Stimulated activated CD4-positive, alpha-beta T cell treated with anti-CD3 and anti-CD28 coated beads, TNF-alpha, amount 100 ng/mL, for 48 hours (primary cell): ENCODE measurements at places on chromosomes 1 and 21.

DNA sequence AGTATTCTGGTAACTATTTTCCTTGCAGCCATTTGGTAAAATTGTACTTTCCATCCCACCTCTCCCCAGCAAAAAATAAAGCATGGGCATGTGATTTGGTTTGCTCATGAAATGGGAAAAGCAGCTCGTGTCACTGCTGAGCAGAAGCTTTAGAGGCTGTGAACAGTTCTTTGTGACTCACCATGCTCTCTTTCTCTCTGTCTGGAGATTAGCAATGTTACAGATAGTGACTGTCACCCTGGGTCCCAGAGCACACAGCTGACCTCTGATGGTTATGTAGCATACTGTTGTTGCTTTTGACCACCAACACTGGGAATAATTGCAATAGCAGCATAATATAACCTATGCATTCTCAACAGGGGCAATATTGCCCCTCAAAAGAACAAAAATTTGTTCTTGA, 70.6 kb downstream of the RGS2 start:
- DNase-seq = no peak

- DNase-seq = no peak
Measured at GRCh38 chr1:157112186-157112867, 12.7 kb upstream of the ETV3L start.

GRCh38 chr1:74463333-74463988, 49.0 kb downstream of the LRRC53 start:
- DNase-seq = no peak

- DNase-seq = no peak
Measured at GRCh38 chr1:172935062-172935592, 115.6 kb downstream of the TNFSF18 start.

GRCh38 chr1:51714374-51715019, 97.6 kb downstream of the OSBPL9 start:
- no peak for DNase-seq

GRCh38 chr1:31759298-31760023, 4.7 kb downstream of the ADGRB2 start:
- DNase-seq = no peak

- DNase-seq = no peak
Measured at GRCh38 chr1:237759377-237759776, 131.3 kb downstream of the ZP4 start.

DNA sequence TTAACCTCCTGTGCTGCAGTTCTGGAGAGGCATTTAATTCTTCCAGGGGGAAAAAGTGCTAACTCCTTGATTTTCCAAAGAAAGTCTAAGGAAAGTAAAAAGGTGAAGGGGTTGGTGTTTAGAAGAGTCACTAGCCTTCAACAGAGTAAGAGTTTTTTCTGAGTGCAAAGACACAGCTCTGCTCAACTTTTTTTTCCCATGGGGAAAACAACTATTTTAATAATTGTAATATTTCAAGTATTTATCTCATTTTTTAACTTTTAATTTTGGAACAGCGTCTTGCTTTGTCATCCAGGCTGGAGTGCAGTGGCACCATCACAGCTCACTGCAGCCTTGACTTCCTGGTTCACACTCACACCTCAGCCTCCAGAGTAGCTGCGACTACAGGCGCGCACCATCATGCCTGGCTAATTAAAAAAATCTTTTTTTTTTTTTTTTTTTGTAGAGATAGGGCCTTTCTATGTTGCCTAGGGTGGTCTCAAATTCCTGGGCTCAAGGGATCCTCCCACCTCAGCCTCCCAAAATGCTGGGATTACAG, 202.6 kb downstream of the APP start:
- no peak for DNase-seq

DNA sequence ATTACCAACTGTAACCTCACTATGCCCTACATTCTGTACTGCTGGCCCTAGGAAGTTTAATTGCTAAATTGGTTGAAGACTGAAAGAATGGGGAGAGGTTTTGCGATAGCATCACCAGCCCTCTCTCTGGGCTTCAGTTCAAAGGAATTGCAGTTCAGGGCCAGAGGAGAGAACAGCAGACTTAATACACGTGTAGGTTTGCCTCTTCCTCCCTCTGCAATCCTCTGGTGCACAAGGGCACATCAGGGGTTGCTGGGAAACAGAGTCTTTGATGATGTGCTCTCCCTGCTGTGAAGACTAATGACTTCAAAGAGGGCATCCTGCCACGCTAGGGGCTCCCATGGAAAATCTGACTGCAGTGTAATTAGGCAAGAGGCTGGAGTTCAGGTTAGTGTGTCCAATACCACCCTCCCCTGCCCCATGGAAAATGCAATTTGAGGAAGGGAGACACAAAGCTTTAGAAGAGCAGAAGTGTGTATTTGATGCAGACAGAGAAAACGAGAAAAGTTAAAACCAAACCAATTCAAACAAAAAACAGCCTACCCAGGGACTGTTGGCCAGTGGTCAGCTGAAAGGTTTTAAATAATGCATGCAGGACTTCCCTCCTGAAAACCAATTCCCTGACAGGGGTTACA, 167.9 kb downstream of the ASTN1 start:
- DNase-seq = no peak

DNA sequence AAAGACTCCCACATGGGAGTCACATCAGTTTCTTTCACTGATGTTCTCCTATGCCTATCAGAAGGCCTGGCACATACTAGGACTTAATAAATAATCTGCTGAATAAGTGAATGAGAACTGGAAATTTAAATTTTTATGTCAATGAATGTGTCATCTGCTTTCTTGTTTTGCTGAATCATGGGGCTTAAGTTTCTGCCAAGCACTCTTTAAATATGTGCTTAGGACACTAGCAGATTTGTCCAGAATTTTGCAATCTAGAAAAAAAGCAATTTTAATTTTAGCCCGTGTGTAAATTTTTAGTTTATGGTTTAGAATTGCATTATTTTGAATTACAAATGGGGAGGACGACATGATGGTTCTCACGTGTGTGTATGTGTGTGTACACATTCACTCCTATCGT, 803.1 kb downstream of the USP25 start:
- no peak for DNase-seq

GRCh38 chr1:174988986-174989385, 10.8 kb upstream of the CACYBP start:
- DNase-seq = no peak

GRCh38 chr1:211309617-211310016, 17.0 kb upstream of the TRAF5 start:
- no peak for DNase-seq

DNA sequence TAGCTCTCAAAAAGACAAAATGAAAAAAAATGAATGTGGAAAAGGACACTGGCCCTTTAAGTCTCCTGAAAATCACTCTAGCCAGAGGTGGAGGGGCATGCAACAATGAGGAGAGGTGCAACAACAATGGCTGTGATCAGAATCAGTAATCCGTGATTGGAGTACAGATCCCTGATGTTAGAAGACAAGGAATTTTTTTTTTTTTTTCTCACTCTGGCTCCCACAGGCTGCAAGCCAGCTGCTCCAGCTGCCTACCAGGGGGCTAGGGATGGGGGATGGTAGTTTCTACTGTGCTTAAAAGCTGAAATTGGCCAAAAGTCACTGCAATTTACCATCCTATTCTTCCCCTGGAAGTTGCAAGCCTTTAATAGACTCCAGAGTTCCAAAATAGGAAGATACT, 54.5 kb downstream of the STYXL2 start:
- DNase-seq = no peak

DNA sequence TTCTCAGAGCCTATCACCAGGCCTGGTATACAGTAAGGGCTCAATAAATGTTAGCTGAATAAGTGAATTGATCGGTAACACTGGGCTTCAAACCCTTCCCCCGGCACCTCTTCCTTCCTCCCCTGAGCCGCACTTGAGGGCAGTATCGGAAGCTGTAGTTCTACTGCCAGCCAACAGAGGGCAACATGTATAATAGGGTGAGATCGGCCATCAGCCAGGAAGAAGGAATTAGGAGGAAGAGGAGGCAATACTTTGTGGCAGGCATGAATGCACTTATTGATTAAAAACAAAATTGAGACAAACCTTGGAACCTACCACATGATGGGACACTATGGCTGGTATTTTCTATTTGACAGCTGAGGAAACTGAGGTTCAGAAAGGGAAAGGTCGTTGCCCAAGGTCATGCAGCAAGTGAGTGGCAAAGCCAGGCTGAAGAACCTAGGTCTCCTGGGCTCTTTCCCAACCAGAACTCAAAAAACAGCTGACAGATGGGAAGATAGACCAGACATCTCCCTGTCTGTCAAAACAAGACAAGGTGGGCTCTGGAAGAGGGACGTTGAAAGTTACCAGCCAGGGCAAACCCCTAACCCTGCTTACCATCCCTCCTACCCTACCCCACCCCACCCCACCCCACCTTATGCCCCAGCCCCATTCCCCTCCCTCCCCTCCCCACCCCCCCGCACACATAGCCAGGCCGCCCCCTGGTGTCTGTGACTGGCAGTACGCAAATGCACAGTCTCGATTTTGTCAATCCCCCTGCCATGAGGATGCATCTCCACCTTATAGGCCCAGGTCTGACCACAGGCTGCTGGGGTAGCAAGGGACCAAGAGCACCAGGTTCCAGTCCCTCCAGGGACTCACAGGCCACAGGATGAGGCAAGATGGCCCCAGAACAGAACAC, 107.3 kb upstream of the RUNX3 start:
- no peak for DNase-seq

DNA sequence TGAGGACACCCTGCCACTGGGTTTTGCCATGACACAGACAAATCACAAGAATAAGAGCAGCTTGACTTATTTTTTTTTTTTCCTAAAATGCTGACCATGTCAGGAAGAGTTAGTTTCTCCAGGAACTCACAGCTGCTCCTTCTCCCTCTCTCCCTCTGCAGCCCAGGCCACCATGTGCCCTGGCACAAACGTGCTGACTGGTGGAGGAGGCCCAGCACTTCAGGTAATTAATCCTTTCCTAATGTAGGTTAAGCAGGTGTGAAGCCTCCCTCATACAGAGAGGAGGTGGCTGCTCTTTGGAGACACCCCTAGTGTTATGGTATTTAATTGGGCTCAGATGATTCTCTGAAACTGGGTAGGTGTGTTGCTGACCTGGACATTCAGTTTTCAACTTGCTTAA, 129.8 kb upstream of the USH2A start:
- DNase-seq = no peak

DNA sequence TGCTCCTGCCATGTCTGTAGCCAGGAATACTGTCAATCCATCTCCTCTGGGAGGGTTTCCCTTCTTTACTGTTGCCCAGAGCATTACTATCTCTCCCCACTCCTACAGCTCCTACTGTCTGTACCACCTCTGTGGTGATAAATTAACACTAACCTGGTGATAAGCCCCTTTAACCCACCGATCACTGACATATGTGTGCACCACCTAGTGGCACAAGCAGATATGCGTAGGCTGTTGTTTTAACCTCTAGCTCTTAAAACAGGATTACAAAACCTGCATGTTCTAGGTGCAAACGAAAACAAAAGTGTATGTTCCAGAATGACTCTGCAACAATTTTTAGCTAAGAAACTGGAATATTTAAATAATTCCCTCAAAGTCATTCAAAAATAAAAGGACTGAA, 93.9 kb upstream of the BEND5 start:
- no peak for DNase-seq

GRCh38 chr1:1630965-1631781, 800 bp upstream of the MMP23B start:
- no peak for DNase-seq

DNA sequence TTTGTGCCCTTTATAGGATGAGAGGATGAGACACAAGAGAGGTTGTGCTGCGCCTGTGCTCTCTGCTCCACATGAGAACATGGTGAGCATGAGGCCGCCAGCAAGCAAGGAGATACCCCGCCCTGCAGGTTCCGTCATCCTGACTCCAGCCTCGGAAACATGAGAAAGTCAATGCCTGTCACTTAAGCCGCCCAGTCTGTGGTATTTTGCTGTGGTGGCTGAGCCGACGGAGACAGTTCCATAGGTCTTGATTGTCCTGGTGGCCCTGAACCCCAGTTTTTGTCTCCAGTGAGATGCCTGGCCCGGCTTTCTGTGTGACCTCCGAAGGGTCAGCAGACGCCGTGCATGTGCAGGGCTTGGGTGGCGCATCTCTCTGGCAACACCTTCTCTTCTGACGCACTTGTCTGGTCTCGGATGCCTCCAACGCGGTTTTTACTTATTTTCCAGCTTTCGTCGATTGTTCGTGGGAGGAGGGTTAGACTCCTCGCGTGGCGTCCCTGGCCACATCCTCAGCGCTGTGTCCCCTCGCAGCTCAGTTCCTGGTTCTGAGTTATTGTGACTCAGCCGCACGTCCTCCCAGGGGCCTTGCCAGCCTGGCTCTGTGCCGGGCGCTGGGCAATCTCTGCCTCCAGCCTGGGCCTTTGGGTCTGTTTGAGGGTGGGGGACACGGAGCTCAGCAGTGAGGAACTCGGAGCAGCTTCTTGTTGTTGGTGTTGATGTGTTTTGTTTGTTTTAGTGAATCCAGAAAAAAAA, 70.0 kb downstream of the FAAP20 start:
- no peak for DNase-seq

GRCh38 chr1:206866062-206866461, 639 bp downstream of the IL20 start:
- DNase-seq = no peak

DNA sequence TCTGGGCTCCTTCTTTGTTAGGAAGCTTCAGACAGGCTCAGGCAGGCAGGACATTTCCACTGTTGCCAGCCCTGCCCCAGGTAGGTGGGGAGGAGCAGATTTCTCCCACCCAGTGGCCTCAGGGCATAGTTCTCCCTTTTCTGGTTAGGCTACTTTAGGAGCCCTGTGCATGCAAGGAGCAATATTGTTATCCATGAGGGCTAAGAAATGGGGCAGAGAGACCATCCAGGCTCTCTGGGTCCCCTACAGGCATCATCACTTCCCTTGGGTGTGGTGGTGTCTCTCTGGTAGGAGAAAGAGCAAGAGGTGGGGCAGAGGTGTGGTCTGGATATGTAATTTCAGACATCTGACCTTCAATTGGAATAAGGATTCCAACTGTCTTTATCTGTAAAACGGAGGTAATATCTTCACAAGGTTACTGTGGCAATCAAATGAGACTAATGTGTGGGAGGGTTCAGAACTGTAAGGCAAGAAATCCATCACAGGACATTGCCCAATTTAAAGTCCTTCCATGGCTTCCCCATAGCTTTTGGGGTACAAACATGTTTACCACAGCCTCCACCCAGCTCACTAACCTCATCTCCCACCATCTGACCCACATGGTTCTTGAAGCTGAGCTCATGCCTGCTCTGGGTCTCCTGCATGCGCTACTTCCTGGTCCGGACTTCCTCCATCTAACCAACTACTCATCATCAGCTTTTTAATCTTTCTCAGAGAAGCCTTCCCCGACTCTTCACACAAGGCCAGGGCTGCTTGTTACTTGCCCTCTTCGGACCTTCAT, 26.1 kb downstream of the PCAT6 start:
- DNase-seq = no peak

- DNase-seq = no peak
Measured at GRCh38 chr1:204069887-204070286, 3.0 kb upstream of the SOX13 start.

DNA sequence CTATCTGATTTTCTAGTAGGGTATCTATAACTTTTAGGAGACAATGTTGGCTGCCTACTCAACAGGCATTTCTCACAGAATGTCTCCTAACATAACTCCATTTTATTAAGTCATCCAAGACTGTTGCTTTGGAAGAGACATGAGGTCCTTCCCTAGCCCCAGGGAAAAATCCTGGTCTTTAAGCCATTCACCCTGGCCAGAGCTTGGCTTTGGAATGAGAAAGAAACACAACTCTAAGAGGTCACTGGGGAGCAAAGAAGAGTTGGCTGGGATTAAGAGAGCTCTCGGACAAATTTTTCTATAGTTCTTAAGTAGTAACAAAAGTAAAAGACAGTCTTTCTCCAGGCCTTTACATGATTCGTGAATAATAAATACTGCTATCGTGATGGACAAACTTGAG, 57.9 kb downstream of the PCNX2 start:
- DNase-seq = no peak
